ENCODE measurements at places on chromosomes 5 and 9.

GRCh38 chr9:123335986-123336329 lies 20.0 kb upstream of the CRB2 start:
- DNase-seq: no peak

- DNase-seq: no peak
Measured at GRCh38 chr5:174572591-174572990, 151.8 kb upstream of the MSX2 start.

GRCh38 chr9:121616123-121616755 lies 35.2 kb upstream of the DAB2IP start:
- DNase-seq: no peak

DNA sequence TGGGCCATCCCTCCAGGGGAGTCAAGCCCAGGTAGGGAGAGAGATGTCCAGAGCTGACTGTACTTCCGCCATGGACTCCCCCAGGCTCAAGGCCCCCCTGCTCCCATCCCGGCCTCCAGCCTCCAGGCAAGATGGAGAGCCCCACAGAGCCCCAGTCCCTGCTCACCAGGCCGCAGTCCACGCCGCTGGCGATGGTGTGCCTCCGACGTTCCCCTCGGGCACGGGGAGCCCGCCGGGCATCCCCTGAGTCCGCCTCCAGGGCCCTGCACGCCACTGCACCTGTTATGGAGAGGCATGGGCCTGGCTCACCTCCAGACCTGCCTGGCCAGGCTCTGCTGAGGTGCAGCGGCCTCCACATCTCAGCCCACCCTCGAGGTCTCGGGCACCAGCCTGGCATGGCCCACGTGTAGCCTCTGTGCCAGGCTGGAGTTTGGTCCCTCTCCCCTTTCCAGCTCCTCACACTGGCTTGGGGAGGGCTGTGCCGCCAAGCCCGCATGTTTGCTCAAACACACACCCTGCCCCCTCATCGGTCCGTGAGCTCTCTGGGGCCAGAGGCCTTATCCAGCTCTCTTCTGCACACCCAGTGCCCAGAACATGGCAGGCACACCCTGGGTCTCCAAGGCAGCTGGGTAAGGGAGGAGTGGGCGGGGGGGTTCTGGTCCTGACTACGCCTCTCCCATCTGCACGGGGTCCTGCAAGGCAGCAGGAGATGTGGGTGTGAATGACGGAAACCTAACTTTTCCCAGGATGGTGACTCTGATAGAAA lies 4.1 kb downstream of the SAPCD2 start:
- DNase-seq: no peak

DNA sequence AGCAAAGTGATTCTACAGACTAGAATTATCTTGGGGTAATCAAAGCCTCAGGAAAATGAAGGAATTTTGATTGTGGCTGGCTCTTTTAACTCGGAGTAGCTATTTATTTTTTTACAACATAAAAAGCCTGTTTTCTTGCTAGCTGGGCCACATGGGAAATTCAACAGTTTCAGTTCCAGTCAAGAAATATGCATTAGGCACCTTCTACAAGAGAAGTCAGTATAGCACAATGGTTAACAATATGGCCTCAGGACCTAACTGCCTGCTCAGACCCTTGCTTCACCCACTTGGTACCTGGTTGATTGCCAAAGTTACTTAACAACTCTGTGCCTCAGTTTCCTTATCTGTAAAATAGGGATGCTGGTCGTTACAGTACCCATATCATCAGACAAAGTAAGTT lies 586.2 kb downstream of the ZNF608 start:
- no peak for DNase-seq

DNA sequence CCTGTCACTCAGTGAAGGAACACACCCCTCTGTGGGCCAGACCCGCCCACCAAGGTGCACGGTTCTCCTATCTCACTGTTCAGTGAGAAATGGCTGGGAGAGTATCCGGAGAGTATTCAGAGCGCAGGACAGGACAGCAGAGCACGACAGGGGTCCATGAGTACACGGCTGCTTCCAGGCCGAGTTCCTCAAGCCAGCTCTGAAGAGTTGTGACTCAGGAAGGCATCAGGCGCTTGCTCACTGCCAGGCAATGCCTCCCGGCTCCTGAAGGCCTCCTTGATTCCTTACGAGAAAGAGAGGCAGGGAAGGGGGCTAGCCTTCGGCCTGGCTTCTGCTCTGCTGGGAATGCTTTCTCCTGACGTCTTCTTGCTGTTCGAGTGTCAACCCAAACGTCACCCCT lies 132.1 kb upstream of the PPP1R26 start:
- no peak for DNase-seq

- no peak for DNase-seq
Measured at GRCh38 chr5:149391524-149391923, 12.4 kb upstream of the IL17B start.

DNA sequence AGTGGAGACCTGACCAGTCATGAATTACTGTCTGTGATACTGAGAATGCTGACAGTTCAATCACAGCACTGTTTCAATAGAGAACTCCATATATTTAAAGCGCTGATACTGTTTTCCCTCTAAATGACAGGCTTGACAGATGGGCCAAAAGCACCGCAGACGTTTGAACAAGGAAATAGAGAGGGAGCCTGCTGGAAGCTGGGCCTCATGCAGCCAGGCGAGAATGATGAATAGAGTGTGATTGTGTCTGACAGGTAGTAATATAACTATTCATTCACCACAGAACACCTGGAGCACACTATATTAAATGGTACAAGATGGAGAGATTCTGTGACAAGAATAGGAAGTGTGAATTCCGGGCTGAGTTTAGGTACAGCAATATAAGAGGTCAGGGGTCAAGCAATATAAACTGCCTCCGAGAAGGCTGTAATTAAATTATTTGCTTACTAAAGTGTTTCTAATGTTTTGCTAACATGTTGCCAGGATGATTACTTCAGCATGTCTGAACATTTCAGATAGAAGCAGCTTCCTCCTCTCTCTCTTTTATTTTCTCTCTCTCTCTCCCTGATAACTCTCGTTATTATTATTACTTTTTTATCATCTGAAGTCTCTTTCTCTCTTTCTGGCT lies 297.7 kb downstream of the CSNK1G3 start:
- DNase-seq: no peak

DNA sequence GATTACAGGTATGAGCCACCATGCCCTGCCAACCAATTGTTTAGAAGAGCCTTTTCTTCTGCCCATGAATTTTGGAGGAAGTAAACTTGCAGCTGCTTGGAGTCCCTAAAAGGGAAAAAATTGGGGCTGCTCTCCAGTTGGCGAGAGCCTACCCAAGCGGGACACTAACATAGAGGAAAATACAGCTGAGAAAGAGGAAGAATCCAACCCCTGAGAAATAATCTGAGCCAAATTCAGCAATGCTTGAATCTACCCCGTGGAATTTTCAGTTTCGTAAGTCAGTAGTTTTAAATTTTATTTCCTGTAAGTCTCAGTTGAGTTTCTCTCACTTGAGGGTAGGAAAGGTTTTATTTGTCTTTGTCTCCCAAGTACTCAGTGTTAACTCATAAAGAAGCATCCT lies 30.4 kb upstream of the UBTD2 start:
- DNase-seq: no peak

DNA sequence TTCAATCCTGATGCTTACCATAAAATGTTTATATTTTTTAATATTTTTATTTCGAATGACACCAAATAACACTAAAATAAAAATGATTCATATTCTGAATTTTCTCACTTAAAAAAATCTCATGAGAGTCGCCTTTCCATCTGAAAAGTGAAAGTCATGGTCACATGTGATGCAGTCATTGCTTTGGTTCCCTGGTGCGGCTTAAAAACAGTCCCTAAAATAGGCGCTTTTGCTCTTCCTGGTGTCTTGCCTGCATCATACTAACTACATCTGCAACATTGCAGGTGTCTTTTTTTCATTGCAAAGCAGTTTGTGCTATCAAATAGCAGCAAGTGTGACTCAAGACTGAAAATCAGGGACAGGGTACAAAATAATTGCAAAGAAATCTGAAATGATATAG lies 185.2 kb upstream of the NREP start:
- DNase-seq: no peak

DNA sequence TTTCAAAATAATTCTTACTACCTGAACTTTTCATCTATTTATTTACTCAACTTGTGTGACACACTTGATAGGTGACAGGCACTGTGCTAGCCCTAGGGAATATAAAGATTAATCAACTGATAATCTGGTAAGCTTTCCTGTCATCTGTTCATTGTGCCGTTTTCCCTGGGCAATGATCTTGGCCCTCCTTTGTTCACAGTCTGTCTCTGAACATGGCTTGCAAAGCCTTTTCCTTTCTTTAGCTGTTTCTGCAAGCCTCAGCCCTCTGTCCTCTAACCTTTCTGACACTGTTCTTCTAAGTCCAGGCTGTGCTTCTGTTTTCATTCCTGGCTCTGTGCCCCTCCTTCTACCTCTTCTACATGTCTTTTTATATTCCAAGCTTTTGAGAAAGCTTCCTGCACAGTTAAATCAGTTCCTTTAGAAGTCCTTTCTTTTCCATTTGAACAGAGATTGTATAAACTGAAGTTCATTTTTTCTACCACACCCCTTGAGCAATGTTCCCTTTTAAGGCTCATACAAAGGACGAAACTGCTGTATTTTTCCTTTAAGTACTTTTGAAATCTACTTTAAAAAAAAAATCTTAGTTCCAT lies 803.0 kb upstream of the ZNF608 start:
- DNase-seq: no peak

DNA sequence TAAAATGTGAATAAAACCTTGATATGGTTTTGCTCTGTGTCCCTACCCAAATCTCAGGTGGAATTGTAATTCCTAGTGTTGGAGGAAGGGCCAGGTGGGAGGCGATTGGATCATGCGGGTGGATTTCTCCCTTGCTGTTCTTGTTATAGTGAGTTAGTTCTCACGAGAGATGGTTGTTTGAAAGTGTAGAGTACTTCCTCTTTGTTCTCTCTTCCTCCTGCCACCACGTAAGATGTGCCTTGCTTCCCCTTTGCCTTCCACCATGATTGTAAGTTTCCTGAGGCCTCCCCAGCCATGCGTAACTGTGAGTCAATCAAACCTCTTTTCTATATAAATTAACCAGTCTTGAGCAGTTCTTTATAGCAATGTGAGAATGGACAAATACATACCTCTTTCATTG lies 34.9 kb downstream of the TARS1 start:
- DNase-seq: no peak

Measured in EL (cell line).